ENCODE measurements at places on chromosomes 1 and 21. TPM values are rescaled to one million over a fixed set of nuclear protein-coding genes. Genes with fewer than 3 reads are reported as not detected.

- DNase-seq: no peak
Measured at GRCh38 chr1:3906672-3907020, 6.6 kb upstream of the C1orf174 start.

- DNase-seq: no peak
Measured at GRCh38 chr1:54575161-54575560, 27.1 kb downstream of the ACOT11 start.

DNA sequence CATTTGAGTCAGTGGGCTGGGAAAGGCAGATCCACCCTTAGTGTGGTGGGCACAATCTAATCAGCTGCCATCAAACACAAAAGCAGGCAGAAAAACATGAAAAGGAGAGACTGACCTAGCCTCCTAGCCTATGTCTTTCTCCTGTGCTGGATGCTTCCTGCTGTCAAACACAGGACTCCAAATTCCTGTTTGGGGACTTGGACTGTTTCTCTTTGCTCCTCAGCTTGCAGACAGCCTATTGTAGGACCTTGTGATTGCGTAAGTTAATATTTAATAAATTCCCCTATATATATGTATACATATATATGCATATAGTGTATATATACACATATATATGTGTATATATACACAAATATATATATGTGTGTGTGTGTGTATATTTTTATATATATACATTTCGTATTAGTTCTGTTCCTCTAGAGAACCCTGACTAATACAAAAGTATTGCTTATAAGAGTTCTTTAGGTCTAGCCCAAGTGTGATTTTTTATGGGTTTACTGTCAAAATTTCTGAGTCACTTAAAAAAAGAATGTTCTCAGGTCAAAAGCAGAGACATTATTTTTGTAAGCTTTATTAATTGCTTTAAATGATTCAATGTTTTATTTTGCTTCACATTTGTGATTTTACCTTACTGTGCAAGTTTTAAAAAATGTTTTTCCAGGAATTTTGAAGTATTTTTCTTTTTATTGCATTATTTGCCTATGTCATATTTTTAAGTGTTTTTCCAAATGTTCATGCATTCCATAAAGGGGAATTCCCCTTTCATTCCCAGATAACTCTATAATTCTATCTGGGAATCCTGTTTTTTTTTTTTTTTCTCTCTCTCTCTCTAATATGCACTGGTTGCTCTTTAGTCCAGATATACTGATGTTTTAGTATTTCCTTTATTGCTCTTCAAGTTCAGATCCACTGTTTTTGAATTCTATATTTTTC, 92.1 kb upstream of the ADAMTS5 start:
- no peak for DNase-seq

- no peak for DNase-seq
Measured at GRCh38 chr1:42004860-42005259, 86.1 kb upstream of the HIVEP3 start.

- no peak for DNase-seq
Measured at GRCh38 chr21:46193829-46194373, 9.6 kb upstream of the SPATC1L start.

DNA sequence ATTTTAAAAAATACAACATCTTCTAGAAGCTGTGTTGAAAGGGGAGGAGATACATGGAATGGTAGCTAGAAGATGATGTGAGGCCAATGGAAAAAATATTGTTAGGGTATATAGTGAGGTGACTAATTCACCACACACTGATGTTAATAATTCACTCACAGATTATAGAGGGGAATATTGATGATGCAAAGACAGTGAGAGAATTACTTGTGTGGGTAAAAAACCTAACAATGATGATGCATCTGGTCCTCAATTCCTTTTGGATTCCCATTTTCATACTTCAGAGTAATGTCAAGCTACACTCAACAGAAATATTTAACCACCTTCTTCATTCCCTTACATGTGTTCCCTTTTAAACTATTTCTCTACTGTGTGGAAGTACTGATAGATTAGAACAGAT, 169.5 kb upstream of the DPYD start:
- no peak for DNase-seq

DNA sequence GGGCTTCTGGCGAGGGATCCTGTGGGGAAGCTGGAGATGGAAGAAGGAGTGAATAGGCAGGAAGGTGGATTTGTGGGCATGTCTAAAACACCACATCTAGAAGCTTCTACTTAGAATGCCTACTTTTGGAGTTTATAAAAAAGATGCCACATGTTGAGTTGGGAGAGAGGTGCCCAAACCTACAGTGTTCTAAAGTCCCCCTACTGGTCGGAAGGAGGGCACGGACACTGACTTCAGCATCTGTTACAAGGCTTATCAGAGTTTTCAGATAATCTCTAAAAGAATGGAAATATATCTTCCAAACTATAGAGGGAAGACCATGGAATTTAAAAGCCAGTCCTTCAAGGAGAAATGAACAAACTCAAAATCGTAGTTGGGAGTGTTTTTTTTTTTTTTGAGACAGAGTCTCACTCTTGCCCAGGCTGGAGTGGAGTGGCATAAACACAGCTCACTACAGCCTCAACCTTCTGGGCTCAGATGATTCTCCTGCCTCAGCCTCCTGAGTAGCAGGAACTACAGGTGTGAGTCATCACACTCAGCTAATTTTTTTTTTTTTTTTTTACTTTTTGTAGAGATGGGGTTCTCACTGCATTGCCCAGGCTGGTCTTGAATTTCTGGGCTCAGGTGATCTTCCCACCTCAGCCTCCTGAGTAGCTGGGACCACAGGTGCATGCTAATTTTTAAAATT, 14.8 kb downstream of the IBA57 start:
- DNase-seq: no peak

GRCh38 chr1:159291424-159291823, 10.7 kb upstream of the FCER1A start:
- no peak for DNase-seq

- DNase-seq: no peak
Measured at GRCh38 chr1:185402930-185403329, 85.9 kb upstream of the IVNS1ABP start.

GRCh38 chr1:212938846-212939245, 11.5 kb upstream of the VASH2 start:
- no peak for DNase-seq

DNA sequence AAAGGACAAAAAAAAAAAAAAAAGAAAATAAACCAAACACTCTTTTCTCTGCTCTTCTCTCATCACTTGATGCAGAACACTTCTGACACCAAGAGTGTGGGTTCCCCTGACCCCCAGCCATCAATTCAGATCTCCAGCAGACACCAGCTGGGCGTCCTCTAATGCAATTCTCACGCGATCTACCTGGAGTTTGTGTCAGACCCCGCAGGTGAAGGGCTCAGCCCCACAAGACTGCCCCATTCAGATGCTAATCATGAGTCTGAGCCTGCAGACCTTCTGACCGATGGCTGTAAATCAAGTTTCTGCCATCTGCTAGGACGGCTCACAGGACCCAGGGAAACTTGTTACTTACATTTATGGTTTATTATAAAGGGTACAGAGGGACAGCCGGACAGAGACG, 133.6 kb upstream of the C1orf174 start:
- DNase-seq: no peak

DNA sequence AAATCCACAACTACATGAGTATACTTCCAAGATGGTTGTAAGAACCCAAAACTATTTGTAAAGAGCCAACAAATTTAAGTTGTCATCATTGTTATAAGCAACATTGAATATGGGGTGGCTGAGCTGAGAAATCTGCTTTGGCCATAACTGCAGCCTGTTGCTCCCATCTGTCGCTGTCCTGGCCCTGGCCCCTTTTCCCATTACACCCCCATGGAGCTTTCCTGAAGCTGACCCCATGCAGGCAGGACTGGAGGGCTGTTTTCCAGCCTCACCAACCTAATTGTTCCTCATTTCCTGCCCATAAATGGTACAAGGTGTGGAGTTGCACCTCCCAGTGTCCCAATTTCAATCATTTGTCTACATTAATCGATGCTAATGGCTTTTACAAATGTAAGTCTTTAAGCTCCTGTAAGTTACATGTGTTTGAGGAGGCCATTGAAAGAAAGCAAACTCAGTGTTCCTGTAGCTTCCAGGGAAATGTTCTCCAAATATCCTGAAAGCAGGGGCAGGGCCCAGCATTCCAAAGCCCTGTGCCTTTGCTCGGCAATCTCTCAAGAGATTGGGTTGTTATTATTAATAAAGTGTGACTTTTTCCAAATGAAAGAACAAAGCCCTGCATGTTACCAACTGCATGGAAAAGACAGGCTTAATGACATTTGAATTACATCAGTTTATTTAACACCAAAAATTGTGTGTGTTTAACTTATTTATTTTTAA, 545.9 kb downstream of the PLPP3 start:
- no peak for DNase-seq

DNA sequence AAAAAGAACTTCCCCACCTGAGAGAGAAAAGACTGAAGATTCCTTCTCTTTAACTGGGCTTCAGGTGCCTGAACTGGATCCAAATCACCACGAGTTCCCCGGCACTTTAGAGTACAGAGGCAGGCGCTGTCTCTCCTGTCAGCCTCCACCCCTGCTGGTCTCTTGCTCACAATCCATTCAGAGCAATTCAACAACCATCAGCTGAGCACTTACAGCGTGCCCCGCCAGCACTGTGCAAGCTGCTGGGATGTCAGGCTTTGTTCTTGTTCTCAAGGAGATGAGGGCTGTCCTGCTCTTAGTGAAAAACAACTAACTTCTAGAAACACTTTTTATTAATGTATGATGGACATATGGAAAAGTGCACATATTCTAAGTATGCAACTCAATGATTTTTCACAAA, 68.7 kb upstream of the VAMP3 start:
- DNase-seq: no peak

GRCh38 chr1:205582046-205582445, 49.8 kb downstream of the ELK4 start:
- DNase-seq: no peak

DNA sequence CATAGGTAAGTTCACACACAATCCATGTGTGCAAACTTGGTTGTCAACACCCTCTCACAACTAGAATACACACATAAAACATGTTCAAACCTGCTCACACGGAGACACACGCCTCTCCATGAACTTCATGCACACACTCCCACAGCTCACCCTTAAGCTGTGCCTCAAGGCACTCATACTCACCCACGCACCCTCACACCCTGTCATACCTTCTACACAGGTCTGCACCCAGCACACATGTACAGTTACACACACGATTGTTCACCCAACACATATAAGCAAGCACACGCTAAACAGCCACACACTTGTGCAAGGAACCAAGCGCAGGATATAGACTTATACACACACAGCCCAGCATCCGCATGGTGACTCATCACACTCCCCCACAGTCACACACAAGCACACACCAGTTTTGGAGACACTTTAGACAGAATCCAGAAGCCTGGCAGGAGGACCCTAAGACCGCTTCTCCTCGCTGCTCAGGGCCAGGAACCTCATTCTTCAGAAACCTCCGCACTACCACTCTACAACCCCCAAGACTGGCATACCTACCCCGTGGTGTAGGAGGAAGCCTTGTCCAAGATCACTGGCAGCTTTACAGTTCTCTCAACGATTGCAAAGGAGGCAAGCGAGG, 58.7 kb upstream of the ZC3H12A start:
- DNase-seq: no peak

DNA sequence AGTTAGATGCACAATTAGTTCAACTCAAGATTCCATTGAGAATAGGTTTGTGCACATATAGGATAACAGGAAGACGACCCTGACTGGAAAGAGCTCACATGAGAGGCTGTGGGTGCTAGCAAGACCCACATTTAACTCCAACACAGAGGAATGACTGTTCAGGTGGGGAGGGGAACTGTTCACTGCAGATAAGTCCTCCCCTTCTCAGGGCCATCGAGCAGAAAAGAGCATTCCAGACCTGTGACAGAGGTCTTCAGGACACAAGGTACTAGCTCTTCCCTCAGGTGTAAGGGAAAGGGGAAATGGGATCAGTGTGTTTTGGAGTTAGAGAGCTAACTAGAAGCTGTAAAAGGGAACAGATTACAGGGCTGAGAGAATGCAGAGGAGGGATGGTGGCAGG, 8.7 kb downstream of the PTGER3 start:
- no peak for DNase-seq

DNA sequence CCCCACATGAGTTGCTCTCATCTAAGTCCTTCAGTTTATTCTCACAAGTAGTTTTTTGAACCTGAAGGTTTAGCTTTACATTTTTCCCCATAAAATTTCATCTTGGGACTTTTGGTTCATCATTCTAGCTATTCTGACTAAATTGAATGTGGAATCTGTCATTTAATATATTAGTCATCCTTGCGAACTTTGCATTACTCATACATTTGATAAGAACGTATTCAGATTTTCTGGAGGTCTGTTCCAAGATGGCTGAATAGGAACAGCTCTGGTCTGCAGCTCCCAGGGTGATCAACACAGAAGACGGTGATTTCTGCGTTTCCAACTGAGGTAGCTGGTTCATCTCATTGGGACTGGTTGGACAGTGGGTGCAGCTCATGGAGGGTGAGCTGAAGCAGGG, 59.8 kb upstream of the CSF1 start:
- no peak for DNase-seq

GRCh38 chr1:78492386-78492950, 1.7 kb downstream of the PTGFR start:
- DNase-seq: no peak

- no peak for DNase-seq
Measured at GRCh38 chr1:1235016-1235744, 3.1 kb downstream of the B3GALT6 start.

The FCGR3A gene
- total RNA-seq: 1.6 TPM

The ZNF436 gene
- 5.3 TPM for total RNA-seq

The SYPL2 gene
- total RNA-seq: not detected

The PEAR1 gene
- total RNA-seq: not detected

The CD1E gene
- total RNA-seq: not detected

The PALMD gene
- total RNA-seq: not detected

The CELA2B gene
- total RNA-seq: not detected

The PROK1 gene
- not detected for total RNA-seq

Data from activated CD8-positive, alpha-beta memory T cell treated with anti-CD3 and anti-CD28 coated beads, Interleukin-2, amount 10 ng/mL, durations not matched to agents 7 days and 5 days (primary cell).